ENCODE measurements at places on chromosomes 2 and 18. TPM values are rescaled to one million over a fixed set of nuclear protein-coding genes. Genes with fewer than 3 reads are reported as not detected.
A peak's percentile ranks its signal among the peaks of the same experiment; 100 is the strongest.

- DNase-seq: no peak
Measured at GRCh38 chr2:49113046-49113445, 41.3 kb downstream of the FSHR start.

DNA sequence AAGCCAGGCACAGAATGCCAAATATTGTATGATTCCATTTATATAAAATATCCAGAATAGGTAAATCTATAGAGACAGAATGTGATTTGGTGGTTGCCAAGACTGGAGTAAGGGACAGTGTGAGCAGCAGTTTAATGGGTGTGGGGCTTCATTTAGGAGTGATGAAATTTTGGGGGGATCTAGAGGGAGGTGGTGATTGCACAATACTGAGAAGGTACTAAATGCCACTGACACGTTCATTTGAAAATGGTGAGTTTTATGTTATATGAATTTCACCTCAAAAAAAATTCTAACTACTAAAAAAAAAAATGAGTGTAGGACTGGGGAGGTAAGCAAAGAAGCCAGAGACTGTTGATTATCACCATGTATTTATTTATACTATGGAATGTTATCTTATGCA, 974.5 kb upstream of the ZEB2 start:
- no peak for DNase-seq

DNA sequence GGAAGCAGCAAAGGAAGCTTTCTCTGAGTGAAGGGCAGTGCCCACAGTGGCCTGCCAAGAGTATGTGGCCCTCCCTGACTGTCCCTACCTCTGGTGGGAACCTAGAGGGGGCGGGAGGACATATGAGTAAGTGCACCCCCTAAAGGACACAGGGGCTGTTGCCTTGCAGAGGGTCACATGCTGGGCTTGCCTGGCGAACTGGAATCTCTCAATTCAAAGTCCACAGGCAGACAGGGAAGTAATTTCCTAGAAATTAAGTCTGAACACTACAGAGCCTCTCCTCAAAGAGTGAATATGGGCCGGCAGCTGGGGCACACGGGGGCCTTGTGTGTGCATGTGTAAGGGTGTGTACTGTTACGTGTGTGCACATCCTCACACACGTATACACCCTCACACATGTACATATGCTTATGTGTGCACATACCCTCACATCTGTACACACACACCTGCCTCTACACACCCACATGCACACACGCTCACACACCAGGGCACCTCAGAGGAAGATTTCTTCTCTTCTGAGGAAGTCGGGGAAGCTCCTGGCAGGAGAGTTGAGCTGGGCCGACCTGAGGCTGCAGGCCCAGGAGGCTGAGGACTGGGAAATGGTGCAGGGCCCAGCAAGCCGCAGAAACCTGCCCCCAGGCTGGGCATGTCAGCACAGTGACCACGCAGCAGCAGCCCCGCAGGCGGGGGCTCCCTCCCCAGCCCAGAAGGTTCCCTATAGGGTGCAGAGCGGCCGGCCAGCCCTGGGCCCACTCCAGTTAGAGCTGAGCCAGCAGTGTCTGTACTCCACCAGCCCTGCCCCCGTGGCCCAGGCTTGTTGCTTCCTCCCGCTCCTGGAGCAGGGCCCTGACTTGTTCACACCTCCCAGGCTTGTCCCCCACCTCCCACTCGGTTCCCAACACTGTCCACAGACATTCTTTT, 77.4 kb upstream of the TAF1B start:
- no peak for DNase-seq

The POMC gene
- 7.7 TPM for total RNA-seq

DNA sequence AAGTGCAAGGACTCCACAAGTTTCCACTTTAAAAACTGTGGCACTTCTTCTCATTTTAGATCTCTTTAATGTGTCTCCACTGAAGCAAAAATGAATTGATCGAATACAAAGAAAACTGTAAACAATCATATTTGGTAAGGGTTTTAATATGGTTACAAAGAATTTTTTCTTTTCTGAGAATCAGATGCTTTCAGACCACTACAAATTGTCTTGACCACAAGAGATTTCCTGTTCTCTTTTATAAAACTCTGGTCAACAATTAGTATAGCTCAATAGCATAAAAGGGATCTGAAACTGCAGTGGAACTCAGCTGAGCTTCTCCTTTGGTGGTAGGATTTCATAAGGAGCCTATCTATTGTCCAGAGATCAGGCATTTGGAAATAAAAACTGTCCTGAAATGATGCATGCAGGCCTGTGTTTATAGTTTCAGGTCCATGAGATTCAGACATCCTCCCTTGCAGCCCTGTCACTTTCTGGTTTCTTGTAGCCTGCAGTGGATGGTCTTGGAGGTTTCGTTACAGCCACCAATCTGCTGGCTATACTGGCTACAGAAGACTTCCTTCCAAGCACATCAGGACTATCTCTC, 120.0 kb downstream of the DOCK10 start:
- DNase-seq: no peak

DNA sequence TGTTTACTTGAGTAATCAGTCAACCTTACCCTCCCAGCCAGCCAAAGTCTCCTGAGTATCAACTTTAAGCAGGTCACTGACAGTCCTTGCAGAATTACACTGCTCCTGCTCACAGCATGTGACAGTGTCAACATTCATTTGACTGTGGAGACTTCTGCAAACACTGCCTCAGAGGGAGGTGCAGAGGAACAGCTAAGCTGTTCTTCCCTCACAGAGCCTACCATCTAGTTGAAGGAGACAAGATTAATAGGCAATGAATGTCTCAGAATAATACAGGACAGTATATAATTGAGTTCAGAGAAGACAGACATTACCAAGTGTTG, 11.9 kb downstream of the SLC14A2 start:
- DNase-seq: no peak

DNA sequence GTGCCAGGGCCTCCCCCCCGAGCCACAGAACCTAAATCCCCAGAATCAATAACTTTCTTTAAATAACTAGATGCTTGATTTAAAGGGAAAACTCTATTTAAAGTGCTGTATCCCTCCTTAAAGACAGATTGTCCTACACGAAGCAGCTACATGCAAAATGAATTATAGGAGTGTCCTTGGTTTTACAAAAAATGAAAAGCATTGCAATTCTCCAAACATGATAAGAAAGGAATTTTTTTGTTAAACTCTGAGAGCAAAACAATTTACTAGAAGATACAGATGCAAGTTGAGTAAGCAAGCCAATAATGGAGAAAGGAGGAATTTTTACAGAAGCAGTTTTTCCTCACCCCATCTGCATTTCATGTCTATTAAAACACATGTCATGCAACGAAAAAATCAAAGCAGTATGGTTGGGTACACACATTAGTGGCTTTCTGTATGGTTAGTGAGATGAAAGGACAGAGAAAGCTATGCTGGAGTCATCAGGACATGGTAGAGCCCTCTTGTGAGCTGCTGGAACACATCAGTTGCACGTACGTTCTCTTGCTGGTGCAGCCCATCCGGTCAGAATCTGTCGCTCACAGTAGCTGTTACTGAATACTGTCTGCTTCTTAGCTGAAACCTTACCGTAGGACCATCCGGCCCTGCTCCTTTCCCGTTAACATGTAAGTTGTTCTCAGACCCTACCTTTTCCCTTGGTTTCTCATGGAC, 25.9 kb upstream of the STEAP3 start:
- DNase-seq: no peak

DNA sequence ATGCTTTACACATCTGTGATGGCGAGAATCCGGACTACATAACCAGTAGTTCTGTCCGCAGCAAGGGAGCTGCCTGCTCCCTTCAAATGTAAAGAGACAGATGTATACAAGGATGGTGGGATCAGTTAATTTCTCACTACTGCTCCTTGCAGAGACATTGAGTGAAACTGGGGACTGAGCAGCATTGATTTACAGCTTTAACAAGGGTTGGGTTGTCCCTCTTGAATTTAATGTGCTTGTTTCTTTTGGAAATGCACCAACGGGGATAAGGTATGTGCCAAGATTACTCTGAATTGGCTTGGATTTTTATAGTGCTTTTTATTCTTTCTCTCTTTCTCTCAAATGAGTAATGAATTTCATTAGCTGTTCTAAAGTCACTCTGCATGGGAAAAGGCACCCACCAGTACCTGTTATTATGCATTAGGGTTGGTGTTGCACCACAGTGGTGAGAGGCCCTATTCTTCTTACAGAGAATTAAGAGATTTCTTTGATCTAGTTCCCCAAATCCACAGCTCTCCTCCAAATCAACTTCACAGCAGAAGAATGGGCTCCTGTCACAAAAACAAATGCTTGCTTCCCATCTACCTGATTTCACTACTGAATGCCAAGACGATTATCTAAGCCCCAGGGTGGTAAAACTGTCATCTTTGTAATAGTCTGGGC, 107.6 kb downstream of the DOCK10 start:
- no peak for DNase-seq

DNA sequence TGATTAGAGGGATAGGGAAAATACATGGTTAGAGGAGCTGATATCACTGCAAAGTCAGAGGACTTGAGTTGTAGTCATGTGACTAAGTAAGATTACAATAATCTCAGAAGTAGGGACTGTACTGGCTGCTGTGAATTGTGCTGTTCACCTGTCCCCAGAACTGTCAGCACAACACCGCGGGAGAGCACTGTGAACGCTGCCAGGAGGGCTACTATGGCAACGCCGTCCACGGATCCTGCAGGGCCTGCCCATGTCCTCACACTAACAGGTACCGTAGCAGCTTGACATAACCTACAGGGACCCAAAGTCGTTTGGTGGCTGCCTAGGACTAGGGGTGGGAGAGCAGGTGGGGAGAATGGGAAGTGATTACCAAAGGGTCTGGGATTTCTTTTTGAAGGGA, 132.8 kb upstream of the TTC39C start:
- no peak for DNase-seq

DNA sequence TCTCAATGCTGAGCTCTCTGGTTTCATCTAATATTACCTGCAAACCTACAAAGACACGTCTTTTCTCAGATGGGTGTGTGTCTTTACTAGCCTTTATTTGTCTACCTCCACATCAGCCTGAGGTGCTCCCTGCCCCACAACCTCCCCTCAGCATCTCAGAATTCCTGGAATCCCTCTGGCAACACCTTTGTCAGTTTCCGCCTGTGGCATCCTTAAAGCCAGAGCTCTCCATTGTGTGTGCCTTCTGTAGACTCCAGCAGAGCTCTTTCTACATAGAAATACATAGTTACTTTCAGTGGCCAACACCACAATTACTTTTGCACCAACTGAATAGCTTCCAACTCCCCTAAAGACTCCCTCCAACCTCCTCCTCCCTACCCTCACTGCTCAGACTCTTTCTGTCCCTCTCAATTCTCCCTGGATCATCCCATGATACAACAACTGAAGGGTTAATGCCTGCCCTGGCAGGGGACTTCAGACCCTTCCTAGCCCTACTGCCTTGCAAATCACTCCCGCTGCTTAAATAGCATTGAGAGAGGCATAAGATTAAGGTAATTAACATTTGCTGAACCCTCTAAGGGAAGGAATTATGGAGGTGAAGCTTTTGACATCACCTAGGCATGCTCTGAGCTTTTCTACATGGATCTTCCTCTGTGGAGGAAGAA, 39.6 kb upstream of the RMDN2 start:
- no peak for DNase-seq

The VWC2L gene
- not detected for total RNA-seq

DNA sequence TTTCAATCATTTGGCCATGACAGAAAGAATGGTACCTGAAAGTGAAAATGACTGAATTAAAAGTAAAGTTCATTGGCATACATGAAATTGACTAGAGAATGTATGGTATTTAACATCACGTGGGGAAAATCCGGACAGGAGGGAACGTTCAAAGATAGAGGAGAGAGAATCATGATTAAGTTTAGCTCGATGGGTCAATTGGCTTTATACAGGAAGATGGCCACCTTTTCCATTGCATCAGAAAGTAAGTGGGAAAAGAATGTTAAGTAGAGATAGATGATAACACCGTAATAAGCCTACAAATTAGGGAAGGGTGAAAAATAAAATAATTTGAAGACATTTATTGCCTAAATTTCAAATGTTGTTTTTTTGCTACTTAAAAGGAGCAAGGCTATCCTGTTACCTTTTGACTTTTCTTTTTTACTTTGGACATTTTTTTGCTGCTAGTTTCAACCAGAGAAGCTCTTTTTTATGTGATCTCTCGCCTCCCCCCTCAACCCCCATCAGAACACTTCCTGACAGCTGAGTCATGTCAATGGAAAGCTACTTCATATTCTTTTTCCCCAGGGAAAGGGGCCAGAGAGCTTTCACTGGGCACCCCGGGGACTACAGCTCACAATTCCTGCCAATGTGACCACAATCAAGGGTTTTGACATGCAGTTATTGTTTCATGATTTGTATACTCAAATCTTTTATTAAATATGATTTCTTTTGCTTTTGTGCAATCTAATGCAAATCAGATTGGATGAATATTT, 767 bp upstream of the CCDC102B start:
- peak; percentile 26 for DNase-seq

- no peak for DNase-seq
Measured at GRCh38 chr2:16090650-16091575, 150.6 kb downstream of the MYCN start.

DNA sequence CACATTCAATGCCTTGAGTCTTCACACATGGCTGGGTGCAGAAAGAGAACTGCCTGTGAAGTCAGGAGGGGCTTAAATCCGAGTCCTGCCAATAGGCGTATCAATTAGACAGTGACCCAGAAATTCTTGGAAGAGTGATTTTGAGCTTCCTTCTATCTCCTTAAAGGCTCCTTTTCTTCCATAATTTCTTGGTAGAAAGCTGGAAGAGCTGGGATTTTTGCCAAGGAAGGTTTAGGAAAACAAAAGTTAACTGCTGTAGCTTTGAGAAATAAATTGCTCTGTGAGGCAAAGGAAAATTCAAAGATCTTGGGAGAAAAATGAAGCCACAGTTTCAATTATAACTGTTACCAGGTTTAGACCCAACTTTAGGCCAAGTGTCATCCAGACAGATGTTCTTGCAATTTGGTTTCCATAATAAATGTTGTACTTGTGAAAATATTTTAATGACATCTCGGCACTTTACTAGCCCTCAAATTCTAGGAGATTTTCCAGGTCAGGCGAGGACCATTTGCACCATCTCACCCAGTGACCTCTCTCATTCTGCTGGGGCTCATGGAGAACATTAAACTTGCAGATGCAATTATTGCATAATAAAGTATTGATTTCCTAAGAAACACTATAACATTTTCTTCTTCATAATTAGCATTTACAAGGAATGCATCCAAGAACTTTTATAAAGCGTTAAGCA, 329.7 kb upstream of the MEIS1 start:
- DNase-seq: no peak

DNA sequence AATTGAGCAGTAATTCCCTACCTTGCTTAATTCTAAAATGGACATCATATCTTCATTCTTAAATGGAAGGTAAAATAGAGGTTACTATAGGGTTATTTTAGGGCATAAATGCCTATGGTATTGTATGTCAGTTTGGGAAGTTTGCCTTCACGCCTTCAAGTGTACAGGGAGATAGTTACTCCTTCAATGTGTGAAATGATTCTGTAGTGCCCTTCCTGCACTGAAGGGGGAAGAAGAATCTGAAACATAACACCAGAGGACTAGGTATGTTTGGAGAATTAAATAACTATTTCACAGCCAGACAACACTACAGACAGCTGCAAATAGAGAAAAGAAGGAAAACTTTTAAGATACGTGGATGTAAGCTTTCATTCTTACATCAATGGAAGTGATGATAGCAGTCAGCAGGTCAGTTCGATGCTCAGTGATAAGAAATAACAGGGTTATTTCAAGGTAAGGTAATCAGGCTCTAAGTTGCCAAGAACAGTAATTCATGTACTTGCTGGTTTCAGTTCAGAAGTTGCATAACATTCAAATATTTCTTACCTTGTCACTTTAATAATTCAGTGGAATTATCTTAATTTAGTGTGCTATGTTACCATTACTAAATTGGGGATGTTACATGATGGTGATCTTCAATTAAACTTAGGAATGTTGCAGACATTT, 4.0 kb downstream of the PKP4 start:
- DNase-seq: no peak

Measured in kidney epithelial cell (primary cell).